ENCODE measurements at places on chromosomes 5 and 9.

- DNase-seq, result no peak
These were observed 194.4 kb downstream of the DEPDC1B start for GRCh38 chr5:60505373-60506171.

DNA sequence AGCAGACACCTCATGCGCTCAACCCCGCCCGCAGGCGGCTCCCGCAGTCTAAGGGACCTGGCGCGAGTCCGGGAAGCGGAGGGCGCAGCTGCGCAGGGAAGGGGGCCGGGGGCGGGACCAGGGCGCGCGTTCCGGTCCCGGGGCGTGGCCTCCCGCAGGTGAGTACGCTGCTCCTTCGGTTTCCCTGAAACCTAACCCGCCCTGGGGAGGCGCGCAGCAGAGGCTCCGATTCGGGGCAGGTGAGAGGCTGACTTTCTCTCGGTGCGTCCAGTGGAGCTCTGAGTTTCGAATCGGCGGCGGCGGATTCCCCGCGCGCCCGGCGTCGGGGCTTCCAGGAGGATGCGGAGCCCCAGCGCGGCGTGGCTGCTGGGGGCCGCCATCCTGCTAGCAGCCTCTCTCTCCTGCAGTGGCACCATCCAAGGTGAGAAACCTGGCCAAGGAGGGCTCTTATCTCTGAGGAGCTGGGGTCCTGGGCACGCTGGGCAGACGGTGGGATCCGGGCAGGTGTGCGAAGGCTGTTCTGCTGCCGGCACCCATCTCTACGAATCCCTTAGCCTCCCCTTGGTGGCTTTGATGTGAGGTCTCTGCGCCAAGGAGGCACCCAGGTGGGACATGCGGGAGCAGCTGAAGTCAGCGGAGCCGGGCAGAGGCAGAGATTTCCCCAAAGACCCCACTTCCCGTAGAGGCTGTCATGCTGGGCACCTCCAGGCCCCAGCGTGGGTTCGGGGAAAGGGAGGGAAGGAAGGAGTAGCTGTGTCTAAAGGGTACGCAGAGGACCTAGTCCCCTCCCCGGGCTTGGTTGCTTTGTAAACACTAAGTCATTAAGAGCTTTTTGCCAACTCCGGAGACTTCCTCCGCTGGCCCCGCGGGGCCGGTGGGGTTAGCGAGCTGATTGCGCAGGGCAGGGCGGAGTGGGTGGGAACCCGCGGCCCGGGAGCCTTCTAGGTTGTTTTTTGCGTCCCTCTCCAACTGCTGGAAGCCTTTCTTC, at the start of gene F2RL1:
Gene F2RL1 (plus strand): TSS at position 187 of the 988 bp plus-strand sequence. CDS start 153 bp downstream, at position 340.
- no peak for DNase-seq

DNA sequence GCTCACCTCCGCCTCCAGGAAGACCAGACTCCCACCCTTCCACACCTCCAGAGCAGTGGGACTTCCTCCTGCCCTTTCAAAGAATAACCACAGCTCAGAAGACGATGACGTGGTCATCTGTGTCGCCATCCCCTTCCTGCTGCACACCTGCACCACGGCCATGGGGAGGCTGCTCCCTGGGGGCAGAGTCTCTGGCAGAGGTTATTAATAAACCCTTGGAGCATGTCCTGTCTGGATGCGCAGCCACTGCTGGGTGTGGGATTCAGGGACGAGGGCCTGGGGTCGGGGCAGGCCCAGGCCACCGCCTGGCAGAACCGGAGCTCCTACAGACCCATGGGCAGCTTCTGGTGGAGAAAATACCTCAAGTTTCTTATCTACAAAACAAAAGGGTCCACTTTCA, 5.0 kb downstream of the PAEP start:
- DNase-seq, result no peak

- no peak for DNase-seq
These were observed 52.6 kb upstream of the FANCC start for GRCh38 chr9:95370064-95370463.

DNA sequence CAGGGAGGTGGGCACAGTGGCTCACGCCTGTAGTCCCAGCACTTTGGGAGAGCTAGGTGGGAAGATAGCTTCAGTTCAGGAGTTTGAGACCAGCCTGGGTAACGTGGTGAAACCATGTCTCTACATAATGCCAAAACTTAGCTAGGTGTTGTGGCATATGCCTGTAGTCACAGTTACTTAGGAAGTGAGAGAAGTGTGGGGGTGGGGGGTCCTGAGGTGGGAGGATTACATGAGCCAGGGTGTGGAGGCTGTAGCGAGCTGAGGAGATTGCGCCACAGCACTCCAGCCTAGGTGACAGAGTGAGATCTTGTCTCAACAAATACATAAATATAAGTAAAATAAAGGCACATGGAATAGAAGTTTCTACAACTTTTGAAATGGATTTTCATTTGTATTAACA, 23.1 kb downstream of the VCAN start:
- DNase-seq, result no peak

GRCh38 chr5:180977852-180978251, 10.8 kb upstream of the BTNL3 start:
- DNase-seq, result no peak

DNA sequence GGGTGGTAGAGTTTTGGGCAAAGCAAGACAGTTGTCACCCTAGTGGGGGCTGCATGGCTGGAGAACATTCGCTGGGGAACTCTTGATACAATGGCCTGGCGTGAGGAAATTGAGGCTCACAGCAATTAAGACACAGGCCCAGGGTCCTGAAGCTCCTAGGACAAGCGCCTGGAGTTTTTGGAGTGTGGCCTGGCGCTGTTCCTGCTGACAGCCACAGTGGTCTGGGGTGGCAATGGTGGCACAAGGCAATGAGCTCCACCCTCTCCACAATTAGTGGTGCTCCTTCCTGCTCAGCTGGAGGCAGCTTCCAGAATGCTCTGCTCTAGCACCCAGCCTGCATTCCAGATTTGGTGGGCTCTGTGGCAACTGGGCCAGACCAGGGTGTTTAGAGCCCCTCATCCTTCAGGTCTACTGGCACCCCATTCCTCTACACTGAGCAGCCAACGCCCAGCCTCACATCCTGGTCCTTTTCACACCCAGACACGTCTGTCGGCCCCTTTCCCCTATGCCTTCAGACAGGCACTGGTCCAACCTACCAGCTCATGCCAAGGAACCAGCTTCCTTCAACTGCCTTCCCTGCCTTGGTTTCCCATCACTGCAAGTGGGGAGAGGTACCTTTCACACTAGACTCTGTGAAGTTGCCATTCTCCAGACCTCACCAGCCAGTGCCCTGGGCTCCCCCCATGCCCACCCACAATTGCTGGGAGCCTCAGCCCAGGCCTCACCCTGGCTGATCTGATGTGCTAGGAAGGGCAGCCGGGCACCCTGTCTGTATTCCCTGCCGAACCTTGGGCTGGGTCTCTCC, 138.1 kb upstream of the COL5A1 start:
- DNase-seq, result no peak

DNA sequence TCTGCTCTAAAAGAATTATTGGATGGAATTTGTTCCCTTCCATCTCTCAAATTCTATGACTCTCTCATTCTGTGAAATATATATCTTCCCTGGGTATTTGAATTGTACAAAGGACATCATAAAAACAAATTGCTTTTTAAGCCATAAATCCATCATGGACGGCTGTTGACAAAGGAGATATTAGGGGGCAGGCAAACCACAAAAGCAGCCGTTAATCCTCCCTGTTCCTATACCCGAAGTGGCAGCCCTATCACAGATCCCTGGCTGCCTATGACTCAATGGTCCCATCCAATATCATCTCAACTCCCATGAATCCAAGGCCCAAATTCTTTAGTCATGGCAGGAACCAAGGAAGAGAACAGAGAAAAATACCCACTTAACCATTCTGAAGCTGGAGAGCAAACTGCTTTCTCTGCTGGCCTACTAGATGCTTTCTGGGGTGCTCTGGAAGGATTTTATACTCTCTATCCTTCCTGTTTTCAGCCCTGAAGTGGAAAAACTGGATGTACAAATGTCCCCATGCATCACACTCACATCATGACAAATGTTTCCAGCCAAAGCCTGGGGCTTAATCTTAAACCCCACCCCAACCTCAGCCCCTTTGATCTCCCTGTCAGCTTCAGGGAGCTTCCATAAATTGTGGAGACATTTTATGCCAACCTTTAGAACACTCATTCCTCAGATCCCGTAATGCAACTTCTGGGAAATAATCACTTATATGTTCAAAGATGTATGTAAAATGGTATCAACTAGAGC, 59.5 kb downstream of the FAM114A2 start:
- no peak for DNase-seq

GRCh38 chr9:95132366-95133324, 184.9 kb downstream of the FANCC start:
- DNase-seq, result no peak

DNA sequence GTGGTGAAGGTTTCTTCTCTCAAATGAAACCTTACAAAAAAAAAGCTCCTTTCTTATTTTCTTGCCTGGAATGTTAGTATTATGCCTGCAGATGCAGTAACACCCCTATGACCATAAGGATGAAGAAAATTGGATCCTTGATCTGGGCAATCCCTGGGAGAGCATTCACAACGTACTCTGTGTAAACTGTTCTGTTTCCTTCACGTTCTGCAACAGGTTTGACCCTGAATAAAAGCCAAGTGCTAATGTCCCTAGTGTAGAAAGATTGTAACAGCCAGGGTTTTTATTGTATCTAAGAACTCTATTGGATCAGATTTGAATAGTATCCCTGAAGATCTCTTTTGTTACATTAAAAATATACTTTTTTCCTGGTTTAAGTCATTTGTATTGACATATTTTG, 1639.6 kb upstream of the ACO1 start:
- DNase-seq, result no peak

GRCh38 chr9:113631137-113631765, 167.7 kb downstream of the RGS3 start:
- DNase-seq, result no peak

DNA sequence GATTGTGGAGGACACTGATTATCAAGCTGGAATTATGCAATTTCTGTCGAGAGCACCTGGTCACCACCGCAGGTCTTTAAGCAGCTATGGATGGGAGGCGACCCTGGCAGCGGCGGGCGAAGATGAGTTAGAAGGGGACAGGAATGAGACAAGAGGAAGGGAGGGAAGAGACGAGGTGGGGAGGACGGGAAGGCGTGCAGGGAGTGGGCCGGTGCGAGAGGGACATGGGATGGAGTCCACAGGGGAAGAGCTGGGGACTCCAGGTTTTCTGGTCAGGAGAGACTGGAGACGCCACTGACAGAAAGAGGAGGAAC, 192.3 kb downstream of the MELK start:
- DNase-seq, result no peak

- DNase-seq, result no peak
These were observed 50.1 kb downstream of the SLC36A1 start for GRCh38 chr5:151497391-151498002.

- no peak for DNase-seq
These were observed 685.8 kb downstream of the MAT2B start for GRCh38 chr5:164191240-164191639.

DNA sequence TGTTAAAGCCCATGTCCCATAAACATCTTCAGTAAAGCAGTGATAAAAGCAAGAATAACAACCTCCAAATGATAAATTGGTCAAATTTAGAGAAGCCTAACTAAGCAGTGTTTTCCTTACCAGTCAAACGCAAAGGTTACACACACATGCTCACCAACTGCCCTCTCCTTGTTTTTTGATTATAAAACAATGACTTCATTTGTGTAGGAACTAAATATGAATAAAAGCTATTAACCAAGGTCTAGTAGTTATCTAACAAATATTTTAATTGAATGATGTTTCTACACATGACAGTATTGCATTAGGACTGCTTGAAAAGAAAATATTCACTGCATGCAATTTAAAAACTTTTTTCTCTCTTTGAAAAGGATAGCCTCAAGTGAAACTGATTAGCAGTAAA, 36.7 kb downstream of the PCA3 start:
- no peak for DNase-seq

DNA sequence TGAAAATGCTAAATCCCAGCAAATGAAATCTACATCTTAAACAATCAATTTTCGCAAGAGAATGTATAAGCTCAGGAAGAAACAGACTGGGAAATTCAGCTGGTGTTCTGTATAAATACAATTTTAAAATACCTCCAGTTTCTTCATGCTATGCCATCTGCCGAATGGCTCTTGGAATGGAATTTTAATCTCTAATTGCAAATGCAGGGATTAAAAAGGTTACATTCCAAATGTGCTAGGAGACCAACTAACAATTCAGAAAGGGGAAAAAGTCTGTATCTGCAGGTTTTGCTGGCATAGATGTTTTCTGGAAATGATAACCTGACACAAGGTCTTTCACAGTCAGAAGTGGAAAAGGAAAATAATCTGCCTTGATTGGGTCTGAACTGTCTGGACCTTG, 379.7 kb downstream of the MAT2B start:
- DNase-seq, result no peak

GRCh38 chr5:154472871-154473580, 5.0 kb downstream of the HAND1 start:
- no peak for DNase-seq

- no peak for DNase-seq
These were observed 65.1 kb downstream of the ANKRD55 start for GRCh38 chr5:56168066-56168478.

DNA sequence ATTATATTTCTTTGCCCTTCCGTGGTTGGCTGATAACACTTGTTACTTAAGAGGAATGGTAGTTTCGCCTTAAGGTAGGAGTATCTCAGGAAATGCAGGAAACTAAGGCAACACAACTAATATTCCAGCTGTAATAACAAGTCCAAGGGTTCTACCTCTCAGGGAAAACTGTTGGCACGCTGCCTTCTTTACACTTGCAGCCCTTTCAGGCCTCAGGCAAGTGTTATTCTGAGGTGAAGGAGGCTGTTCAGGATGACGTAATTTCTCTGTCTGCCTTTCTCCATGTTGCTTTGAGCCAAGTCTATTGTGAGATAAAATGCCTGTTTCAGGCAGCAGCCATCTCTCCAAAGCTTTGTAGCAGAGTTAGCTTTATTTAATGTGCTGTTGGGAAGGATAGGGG, 38.0 kb downstream of the VCAN start:
- DNase-seq, result no peak
